Left kidney (tissue), 8 donors: ENCODE measurements at places on chromosomes 16 and 17.

DNA sequence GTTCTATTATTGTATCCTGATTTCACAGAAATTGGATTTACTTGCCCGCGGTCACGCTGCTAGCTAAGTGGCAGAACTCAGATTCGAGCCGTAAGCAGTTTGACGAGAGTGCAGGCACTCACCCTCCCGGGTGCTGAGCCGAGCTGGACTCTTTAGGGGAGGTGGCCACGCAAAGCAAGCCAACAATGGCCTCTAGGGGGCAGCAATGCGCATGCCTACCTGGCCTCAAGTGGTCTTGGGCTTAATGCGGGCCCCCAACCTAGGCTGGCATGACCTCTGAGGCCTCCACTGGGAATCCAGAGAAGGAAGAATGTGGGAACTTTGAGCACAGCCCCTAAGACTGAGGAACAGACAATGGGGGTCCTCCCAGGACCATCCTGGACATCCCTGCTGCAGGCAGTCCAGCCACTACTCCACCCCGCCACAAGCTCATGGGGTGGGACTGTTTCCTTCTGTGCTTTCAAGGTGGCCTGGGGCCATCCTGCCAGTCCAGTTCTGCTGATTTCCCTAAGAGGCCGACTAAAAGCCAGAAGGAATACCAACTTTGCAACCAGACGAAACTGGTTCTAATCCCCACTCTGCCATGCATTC, 276.5 kb downstream of the XYLT1 start:
- DNase-seq: peak; percentile 28

GRCh38 chr16:86965840-86966550, 351.2 kb downstream of the C16orf95 start:
- DNase-seq: no peak

DNA sequence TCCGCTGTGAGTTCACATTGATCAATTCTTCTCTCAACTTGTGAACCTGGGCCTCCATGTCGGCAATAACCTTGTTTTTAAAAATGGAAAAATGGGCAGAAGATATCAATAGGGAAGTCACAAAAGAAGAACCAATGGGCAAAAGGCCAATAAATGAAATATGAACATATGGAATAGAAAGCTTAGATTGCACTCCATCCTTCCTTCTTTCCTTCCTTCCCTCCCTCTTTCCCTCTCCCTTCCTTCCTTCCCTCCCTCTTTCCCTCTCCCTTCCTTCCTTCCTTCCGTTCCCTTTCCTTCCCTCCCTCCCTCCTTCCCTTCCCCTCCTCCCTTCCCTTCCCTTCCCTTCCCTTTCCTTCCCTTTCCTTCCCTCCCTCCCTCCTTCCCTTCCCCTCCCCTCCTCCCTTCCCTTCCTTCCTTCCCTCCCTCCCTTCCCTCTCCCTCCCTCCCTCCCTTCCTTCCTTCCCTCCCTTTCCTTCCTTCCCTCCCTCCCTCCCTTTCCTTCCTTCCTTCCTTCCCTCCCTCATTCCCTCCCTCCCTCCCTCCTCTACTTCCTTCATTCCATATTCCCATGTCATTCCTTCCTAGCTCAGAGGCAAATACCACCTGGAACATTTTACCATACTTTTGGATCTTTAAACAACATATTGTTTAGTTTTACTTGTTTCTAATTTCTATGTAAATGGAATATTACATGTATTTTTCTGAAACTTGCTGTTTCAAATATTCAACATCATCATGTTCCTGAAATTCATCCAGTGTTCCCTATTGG, 290.7 kb upstream of the AXIN2 start:
- DNase-seq: no peak

GRCh38 chr17:38544175-38544838, 61.4 kb downstream of the SRCIN1 start:
- DNase-seq: no peak

DNA sequence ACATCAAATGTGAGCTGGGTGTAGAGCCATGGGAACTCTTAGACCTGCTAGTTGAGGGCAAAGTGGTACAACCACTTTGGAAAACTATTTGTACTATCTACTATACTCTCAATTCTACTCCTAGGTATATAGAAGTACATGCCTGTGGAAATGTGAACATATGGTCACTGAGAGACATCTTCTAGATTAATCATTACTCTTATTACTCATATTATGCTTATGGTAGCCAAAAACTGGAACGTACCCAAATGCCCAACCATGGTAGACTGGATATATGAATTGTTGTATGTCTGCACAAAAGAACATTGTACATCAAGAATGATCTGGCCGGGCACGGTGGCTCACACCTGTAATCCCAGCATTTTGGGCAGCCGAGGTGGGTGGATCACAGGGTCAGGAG, 2.7 kb downstream of the WDR45B start:
- no peak for DNase-seq

GRCh38 chr17:39665642-39666224, 584 bp downstream of the TCAP start:
- no peak for DNase-seq

- DNase-seq: no peak
Measured at GRCh38 chr16:11063448-11064201, 119.3 kb downstream of the CLEC16A start.

DNA sequence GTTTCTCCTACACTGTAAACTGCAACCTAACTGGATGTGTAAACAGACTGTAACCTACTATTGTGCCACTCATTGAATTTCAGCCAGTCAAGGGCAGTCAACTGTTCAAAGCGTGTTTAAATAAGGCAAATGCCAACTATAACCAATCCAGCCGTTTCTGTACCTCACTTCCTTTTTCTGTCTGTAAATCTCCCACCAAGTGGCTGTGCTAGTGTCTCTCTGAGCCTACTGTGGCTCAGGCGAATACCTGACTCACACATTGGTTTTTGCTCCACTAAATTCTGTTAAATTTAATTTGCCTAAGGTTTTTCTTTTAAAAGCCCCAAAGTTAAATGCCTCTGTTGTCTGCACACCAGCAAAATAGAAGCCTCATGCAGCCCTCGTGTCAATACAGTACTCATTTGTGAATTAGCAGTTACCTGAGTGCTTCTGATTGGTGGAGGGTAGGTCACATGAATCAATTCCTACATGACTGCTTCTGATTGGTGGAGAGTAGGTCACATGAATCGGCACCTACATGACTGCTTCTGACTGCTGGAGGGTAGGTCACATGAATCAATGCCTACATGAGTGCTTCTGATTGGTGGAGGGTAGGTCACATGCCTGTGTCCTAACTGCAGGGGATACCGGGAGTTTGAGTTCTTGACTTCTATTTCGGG, 31.1 kb upstream of the CCR7 start:
- DNase-seq: no peak

DNA sequence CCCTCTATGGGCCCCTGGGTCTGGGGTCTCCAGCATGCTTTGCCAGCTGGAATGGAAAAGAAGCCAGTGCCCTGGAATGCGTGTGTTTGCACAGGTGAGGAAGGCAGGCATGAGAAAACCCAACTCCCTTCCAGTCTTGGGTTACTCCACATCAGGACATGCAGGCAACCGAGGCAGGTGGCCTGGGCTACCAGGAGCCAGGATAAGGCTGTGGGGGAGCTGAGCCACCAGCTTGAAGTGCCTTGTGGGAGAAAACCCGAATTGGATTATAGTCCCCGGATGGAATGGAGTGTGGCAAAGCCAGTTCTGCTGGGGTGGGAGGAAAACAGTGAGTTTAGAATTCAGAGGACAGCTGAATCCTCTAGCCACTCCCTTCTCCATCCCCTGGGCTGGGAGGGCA, 7.2 kb downstream of the SRCIN1 start:
- peak; percentile 77 for DNase-seq

- no peak for DNase-seq
Measured at GRCh38 chr17:19897903-19898302, 30.2 kb upstream of the ULK2 start.
